Small intestine (tissue), 16 donors: ENCODE measurements at places on chromosomes 2 and 18.

DNA sequence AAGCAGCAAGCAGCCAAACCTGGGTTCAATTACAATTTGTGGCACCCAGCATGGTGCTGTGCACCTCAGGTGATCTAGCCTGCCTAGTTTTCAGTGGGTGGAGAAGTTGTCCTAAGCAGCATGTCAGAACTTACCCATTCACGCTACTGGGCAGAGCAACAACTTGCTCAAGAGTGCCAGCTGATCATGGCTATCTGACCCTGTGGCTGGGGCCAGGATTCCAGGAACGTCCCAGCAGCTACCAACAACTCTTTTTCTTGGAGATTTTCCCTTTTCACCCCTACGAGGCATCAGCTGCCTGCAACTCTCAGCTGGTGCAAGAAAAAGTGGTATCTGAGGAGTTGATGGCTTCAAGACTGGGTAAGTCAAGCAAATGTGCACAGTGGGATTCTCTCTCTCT, 83.5 kb downstream of the SH3YL1 start:
- DNase-seq = no peak

GRCh38 chr2:67985586-67985985, 77.2 kb downstream of the C1D start:
- DNase-seq = no peak

DNA sequence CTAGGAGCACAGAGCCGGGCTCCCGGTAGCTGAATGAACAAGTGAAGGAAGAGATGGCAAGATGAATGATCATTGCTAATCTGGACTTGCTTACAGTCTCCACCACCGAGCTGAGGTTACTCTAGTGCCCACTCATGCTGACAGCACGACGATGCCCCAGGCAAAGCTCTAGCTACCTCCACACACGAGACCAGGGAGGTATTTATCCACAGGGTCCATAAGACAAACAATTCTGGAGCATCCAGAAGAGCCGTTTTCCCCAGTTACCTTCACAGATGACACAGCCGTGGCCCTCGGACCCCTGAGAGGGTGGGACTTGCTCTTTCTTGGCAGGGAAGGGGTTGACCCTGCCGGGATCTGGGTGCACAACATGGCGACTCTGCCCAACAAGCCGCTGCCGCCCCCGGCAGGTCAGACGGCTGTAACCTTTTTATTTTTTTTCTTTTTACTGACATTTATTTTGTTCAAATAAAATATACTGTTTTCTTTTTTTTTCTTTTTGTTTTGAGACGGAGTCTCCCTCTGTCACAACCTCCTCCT, 120.3 kb downstream of the PXDN start:
- no peak for DNase-seq

DNA sequence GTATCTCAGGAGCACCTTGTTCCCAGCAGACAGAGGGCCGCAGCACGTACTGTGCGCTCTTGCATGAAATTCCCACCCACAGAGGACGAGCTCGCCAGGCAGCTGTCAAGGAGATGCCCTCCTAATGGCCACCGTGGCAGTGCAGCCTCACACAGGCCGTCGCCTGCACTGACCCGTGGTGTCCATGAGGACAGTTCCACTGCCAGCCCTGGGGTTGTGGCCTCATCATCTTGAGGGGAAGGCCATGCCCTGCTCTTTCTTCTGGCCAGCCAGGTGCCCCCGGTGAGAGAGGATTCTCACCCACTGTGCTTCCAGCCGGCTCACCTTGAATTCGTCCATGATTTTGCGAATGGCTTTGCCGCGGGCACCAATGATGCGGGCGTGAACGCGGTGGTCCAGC, 42.0 kb downstream of the ANO7 start:
- DNase-seq = no peak

DNA sequence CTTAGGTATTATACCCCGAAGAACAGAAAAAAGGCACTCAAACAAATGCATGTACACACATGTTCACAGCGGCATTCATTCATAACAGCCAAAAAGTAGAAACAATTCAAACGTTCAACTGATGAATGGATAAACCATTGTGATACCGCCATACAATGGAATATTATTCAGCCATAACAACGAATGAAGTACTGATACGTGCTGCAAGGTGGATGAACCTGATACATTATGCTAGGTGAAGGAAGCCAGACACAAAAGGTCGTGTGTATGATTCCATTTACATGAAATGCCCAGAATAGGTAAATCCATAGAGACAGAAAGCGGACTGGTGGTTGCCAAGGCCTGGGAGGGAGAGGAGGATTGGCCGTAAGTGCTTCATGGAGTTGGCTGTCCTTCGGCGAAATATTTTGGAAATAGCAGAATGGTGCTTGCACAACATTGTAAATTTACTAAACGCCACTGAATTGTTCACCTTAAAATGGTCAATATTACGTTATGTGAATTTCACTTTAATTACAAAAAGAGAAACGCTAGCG, 750 bp upstream of the RMP24 start:
- no peak for DNase-seq

DNA sequence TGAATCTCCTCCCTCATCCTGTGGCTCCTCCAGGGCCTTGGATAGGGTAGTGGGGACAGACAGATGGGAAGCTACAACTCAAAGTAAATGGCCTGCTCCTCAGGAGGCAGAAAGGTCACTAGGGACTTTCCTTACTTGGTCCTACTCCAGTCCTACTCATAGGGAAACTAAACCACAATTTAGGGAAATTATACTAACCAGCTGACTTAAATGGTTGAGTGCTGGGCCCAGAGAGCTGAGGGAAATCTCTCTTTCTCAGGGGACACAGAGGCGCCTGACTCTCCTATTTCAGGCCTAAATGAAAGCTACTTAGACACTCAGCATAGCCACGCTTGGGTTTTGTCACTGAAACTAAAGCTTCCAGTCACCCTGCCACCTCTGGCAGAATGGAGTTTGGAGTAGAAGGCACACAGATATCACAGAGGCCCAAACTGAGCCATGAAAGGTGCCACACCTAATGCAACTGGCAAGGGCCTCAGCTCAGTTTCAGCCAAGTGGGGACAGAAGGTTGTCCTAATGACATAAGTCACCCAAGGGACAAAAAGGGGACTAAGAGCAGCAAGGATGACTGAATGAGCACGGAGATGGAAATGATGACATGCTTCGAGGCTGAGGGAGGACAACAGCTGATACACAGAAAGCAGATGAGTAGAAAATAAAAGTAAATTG, 24.0 kb downstream of the CERKL start:
- DNase-seq = no peak

DNA sequence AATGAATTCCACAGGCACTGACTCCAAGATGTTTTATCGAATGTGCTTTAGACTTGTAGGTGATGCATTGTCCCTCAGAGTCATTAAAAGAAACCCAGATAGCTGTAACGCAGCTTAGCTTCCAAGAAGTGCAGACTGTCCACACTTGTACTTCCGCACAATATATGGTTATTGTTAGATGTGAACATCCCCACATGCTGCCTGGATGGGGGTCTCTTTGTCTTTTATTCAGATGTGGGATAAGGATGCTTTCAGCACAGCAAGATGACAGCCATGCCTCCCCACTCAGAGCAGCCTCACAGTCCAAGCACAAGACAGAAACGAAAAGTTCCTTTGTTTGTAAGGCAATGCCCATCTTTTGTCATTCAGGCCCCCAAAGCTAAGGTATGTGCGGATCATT, 416.6 kb downstream of the HRH4 start:
- no peak for DNase-seq

DNA sequence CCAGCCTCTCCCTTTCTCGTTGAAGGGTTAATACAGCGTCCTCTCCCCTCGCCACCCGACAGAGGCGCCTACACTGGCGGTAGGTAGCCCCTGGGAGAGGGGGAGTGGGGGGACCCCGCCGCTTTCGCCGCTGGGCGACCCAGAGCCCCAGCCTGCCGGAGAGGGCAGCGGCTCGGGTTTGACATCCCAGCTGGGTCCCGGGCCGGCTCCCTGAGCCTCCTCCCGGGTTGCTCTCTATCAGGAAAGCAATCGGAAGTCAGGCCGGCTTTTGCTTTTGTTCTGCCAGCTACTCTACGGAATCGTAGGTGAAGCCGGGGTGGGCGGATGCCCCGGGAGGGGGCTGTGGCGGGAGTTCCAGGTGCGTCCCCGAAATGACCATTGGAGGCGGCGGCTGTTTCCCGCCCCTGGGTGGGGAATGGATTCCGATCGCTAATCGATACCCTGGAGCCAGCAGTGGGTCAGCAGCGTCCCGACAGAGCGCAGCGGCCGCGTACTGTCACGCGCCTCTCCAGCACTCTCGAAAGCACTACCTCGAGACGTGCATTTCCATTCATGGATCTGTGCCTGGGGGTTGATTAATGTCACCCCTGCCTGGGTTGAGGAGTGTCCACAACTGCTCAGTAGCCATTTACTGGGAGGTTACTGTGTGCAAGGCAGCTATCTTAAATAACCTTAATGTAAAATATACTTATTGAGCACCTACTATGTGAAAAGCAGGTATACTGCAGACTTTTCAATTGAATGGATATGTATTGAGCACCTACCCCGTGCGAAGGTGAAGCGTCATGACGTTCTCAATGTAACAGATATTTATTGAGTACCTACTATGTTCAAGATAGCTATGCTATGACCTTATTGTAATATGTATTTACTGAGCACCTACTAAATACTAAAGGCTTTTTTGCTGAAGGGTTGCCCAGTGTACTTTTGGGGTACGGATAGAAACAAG, 1.1 kb downstream of the MAPK4 start:
- peak; percentile 46 for DNase-seq

DNA sequence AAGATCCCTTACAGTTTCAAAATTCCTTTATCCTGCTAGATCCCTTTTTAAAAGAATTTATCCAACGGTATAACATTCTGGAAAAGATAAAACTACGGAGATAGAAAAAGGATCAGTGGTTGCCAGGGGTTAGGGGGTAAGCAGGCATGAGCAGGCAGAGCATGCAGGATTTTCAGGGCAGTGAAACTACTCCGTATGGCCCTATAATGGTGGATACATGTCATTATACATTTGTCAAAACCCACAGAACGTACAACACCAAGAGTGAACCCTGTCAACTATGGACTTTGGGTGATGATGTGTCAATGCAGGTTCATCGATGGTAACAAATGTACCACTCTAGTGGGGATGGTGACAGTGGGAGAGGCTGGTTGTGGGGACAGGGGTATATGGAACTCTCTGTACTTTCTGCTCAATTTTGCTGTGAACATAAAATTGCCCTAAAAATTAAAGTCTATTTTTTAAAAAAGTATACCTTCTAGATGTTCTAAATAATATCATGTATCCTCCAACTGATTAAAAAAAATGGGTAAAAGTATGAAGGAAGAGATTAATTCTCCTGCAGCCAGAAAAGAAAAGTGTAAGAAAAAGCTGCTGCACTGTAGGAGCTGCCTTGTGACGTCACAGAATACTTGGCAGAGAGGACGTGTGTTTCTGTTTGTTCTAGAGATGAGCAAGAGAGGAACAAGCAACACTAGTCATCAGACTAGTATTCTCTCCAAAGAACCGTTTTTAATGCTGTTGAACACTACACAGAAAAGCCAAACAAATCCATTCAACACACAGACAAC, 23.6 kb downstream of the ANKRD44 start:
- peak; percentile 58 for DNase-seq

DNA sequence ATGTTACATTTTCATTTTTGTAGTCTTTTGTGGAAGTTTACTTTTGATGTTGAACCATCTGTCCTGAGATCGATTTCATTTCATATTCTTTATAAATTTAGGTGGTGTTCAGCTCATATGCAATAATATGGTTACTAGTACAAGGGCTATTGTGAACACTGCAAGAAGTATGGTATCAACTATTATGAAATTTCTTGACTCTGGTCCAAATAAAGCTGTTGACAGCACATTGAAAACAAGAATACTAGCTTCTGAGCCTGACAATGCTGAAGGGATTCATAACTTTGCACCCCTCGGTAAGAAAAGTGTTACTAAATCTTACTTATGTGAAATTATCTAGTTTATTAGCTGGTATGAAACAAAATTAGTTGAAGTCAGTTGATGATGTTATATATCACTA, 124.9 kb upstream of the TTC27 start:
- no peak for DNase-seq

GRCh38 chr18:33232318-33232626, 208.2 kb downstream of the CCDC178 start:
- DNase-seq = no peak

DNA sequence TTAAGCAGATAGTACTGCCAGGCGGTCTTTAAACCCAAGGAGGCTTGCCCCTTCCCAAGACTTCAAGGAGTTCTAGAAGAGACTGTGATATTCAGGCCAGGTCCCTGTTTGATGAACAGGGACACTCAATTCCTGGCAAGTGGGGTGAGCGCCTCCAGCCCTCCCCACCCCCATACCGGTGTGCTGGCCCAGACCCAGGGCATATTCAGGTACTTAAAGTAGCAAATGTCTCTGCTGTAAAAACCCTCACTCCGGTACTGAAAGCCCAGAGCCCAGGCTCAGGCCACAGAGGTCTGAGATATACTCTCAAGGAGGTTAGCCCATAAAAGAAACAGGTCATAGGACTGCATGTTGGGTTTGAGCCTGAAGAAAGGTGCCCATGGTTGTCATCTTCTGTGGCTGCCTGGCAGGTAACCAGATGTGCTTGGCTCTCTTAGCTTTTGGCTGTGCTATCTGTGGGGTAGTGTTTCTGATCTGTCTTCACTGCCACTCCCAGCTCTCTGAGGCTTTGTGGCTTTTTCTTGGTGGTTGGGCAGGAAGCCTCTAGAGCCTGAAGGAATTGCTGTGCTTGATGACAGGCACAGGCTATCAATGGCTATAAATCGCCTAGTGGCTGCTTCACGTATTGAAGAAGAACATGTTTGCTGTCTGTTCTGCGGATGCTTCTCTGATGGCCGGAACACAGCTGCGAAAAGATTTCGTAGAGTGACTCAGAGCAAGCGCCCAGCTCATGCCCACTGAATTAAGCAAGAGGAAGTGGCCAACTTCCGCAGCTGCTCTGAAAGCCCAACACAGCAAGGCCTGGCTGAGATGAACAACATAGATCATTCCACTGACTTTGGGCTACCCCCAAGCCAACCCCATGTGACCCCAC, 63.3 kb upstream of the ALPP start:
- no peak for DNase-seq

DNA sequence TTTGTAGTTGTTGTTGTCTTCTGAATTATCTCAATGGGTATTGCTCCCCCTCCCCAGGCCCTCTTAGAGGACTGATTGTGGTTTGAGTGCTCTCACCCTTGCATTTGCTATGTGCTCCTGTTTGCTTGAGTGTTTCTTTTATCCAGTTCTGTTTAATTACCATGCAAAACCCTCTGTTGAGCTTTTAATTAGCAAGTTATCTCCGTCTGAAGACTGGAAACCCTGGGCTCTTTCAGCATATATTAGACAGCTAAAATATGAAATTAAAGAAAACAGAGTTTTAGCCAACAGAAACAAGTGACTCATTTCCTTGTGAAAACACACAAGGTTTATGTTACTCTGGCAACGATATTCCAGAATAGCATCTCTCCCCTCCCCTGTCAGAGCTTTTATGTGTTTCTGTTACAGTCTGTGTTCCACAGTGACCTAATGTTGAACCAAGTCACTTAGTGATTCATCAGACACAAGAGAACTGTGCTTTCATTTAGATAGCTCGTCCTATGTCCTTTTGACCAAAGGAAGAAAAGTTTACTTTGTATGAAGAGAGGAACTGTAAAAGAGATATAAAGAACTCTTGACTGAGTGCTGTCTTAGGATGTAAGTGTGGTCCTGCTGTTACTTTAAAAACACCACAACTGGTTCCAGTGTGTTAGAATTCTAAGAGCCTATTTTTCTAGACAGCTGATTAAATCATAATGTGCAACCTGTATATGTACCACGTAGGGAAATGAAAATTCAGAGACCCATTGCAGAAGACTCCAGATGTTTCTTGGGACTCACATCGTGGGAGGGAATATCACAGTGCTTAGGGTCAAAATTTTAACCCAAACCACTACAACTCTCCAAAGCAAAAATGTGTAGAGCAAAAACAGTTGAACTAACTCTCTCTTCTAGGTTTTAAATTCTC, 172.8 kb upstream of the RBMS1 start:
- DNase-seq = peak; percentile 11

GRCh38 chr18:59873641-59874040, 26.2 kb upstream of the PMAIP1 start:
- no peak for DNase-seq
